DMS 273 treated with DMSO at 0.1 percent for 48 hours (cell line): ENCODE measurements at places on chromosomes 7 and 10.

DNA sequence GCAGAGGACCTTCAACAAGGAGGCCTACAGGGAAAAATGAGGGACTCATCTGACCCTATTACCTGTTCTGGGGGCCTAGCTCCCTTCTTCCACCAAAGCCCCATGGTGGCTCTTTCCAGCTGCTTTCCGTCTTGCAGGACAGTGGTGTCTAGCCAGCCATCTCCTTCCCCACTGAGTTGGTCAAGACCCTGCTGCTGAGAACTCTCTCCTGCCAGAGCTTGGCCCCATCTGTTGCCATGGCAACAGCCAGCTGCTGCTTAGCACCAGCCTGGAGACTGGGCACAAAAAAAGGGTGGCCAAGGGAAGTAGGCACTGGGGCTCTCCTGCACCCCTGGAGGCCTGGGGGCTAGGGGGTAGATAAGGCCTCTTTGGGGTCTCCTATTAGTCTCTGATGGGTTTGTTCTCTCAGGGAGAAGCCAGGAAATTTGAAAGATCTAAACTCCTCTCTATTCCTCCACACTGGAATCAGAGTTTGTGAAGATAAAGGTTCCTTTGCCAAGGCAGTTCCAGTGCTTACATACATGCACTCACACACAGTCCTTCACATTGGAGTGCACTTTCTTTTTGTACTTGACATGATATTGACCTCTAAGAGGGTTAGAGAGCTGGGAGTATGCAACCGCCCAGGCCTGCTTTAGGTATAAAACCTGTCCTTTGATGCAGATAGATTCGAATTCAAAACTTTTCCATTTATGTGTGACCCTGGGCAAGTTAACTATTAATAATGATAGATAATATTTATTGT is 15.8 kb downstream of the TSPAN33 start:
- DNase-seq: no peak

- no peak for DNase-seq
Observed at GRCh38 chr7:43240565-43240964, 128.1 kb downstream of the HECW1 start.

GRCh38 chr10:75911426-75911825 is 480.0 kb downstream of the LRMDA start:
- no peak for DNase-seq

GRCh38 chr10:14016931-14017333 is 313.8 kb downstream of the FRMD4A start:
- no peak for DNase-seq

- DNase-seq: no peak
Observed at GRCh38 chr7:99644431-99644830, 27.7 kb downstream of the ZSCAN25 start.

DNA sequence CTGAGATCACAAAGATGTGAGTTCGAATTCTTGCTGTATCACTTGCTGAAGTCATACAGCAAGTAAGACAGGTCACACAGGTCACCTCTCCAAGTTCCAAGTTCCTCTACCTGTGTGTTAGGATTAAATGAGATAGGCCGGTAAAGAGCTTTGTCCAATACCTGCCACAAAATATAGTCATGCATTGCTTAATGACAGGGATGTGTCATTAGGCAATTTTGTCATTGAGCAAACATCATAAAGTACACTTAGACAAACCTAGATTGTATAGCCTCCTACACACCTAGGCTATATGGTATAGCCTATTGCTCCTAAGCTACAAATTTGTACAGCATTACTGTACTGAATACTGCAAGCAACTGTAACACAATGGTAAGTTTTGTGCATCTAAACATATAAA is 469.4 kb downstream of the KCNMA1 start:
- DNase-seq: no peak

- no peak for DNase-seq
Observed at GRCh38 chr10:93995598-93996271, 2.0 kb downstream of the PLCE1 start.

DNA sequence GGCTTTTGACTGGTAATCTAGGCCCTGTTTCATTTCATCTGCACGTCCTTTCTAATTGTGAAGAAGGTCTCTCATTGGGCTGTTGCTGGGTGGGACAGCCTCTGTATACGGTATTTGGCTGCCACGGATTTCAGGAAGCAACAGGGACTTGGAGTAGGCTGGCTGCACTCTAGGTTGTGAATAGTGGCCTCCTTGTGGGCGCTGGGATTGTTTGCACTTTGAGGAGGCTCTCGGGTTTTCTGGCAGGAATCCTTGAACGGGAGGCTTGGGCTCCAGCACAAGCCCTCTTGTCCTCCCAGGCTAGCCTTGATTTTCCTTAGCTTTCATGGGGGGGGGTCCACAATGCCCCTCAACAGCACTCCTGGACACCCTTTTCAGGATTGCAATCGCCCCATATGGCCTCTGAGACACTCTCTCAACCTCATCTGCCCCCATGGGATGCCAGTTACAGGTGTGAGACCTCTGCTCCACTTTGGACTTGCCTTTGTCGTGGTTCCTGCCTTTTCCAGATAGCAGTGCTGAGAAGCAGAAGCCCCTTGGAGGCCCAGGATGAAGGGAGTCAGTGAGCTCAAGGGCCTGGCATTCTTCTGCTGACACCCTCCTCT is 33.9 kb upstream of the ZNF273 start:
- DNase-seq: no peak

DNA sequence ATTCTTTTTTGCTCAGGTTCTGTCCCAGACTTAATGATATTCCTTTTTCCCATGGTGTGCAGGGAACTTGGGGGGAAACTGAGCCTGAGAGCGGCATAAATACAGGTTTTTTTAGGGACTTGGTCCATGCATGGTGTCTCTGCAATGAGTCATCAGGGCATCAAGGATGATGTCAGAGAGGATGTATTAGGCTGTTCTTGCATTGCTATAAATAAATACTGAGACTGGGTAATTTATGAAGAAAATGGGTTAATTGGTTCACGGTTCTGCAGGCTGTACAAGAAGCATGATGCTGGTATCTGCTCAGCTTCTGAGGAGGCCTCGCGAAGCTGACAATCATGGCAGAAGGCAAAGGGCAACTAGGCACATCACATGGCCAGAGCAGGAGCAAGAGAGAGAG is 185.4 kb downstream of the RAB11FIP2 start:
- DNase-seq: no peak

DNA sequence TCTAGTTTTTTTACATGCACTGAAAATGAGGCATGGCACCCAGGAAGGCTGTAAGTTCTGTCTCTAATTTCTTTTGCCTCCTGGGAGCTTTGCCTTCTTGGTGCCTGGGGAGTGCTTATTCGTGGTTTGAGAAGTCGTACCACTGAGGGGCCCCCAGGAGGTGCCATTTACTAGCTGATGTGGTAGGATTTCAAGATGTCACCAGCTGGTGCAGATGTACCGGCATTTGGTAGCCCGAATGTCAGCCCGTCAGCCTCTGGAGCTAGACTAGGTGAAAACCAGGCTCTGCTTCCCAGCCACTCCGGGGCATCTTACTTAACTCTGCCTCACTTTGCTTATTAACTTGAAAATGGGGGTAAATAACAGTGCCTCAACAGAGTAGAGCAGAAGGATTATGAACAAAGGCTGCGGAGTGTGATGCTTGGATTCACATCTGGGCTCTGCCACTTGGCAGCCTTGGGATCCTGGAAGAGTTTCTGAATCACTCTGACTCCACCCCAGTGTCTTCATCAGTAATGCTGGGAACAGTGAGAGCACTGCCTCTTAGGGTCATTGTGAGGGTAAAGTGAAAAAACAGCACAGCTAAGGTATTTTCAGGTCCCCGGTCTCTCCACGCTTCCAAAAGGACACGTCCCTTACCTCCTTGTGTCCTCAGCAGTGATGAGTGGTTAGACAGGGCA is 31.4 kb upstream of the BTBD16 start:
- DNase-seq: no peak

DNA sequence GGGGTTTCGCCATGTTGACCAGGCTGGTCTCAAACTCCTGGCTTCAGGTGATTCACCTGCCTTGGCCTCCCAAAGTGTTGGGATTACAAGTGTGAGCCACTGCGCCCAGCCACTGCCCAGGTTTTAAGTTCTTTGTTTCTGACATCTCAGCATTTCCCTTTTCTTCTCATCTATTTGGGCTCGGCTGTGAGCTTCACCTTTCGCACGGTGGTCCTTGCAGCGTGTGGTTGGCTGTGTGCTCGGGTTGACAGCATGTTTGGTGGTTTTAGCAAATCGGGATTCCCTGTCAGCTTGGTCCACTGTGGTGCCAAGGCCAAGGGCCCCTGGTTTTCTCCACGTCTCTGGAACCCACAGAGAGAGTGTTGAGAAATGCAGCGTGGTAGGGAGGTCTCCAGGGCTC is 138.8 kb downstream of the DNAJB6 start:
- no peak for DNase-seq

- no peak for DNase-seq
Observed at GRCh38 chr7:46859963-46860475, 721.9 kb downstream of the TNS3 start.

DNA sequence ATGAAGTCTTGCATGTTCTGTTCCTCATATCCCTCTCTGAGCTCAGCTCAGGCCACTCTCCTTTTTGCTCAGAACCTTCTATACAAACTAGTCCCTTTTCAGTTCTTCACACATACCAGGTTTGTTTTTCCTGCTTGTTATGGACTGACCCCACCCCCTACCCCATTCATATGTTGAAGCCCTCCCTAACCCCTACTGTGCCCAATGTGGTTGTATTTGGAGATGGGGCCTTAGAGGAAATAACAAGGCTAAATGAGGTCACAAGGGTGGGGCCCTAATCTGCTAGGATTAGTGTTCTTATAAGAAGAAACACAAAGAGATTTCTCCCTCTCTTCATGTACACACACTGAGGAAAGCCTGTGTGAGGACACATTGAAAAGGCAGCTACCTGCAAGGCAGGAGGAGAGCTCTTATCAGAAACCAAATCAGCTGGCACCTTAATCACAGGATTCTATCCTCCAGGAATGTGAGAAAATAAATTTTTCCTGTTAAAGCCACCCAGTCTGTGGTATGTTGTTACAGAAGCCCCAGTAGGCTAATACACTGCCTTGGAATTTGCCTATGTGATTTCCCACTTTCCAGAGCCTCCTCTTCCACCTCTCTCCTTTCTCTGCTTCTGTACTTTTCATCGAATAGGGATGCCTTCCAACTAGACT is 67.3 kb upstream of the DNAJB12 start:
- no peak for DNase-seq

GRCh38 chr7:128206747-128207500 is 34.2 kb upstream of the LEP start:
- DNase-seq: no peak

DNA sequence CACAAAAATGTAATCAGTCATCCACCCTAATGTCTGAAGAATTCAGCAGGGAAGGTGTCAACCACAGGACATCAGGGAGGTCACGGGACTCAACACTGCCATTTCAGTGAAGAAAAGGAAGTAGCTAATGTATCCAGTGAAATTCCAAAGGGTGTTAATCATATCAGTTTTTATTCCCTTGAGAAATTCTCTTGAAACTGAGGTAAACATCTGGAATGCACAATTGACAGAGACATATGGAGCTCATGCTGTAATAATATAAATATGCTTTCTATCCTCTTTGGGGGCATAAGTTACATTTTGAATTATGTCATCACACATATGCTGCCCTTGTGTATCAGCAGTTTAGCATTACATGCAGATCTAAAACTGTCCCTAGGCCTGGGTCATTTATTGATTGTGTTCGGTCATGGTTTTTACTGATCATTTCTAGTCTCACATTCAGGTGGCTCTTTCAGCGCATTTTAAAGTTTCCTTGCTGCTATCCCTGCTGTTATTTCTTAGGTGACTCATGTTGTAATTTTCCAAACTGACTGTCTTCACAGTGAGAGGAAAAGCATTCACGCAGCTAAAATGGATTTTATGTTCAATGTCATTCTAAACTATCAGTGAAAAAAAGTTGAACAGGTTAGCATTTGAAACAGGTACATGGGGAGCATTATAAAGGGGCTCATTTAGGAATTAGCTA is 273.9 kb downstream of the TSPAN12 start:
- DNase-seq: no peak

DNA sequence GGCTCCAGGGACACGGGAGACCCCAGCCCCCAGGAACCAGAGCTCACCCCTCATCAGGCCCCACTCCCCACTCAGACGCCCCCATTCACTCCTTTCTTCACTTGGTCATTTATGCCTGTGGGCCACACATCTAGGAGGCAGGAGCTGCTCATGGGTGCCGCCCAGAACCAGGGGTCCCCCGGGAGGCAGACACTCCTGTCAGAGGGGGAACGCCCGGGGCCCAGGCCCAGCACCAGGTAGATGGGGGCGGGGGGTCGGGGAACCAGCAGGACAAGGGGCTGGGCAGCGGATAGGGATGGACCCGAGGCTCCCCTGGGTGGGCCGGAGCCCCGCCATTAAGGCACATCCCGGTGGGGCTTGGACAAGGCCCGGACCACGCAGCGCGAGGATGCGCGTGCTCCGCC is 11.8 kb downstream of the CALY start:
- no peak for DNase-seq

DNA sequence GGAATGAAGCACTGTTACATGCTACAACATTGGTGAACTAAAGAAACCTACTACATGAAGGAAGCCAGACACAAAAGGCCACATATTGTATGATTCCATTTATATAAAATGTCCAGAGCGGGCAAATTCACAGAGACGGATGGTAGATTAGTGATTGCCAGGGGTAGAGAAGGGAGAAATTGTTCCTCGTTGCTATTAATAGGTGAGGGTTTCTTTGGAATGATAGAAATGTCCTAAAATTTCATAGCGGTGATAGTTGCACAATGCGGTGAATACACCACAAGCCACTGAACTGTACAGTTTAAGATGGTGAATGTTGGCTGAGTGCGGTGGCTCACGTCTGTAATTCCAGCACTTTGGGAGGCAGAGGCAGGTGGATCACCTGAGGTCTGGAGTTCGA is 29.0 kb downstream of the DENND2A start:
- DNase-seq: no peak

- DNase-seq: no peak
Observed at GRCh38 chr10:77537071-77537470, 100.5 kb downstream of the KCNMA1 start.

GRCh38 chr10:17216217-17216900 is 11.7 kb upstream of the VIM start:
- no peak for DNase-seq

DNA sequence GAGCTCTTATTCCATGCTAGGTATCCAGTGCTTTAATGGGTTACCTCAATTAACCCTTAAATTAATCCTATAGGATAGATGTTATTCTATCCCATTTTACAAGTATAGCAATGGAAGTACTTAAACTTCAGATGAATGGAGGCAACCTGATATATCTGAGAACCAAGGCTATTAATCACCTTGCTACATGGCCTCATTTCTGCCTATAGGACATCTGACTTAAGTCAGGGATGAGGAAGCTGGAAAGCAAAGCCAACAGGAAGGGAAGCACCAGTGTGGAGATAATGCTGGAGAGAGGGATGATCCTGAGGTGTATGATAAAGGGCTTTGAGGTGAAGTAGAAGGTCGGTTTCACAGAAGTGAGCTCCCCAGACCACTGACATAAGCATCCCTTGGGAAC is 132.3 kb downstream of the CHN2 start:
- DNase-seq: no peak

DNA sequence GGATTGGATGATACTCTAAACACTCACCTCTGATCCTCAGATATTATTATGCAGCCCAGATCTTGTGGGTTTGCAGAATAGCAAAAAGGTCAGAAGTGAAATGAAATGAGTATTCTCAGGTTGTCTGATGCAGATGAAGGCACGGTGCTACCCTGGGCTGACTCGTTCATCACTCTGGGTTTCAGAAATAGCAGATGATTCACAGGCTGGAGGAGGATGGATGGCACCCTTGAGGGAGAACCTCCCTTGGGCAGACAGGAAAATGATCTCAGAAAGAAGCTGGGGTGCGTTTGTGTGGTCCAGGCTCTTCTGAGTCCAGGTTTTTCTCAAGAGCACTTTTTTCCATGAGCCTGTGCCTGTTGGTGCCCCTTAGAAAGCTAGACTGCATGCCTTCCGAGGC is 515.8 kb upstream of the MKI67 start:
- DNase-seq: no peak

GRCh38 chr7:155352753-155353115 is 55.1 kb downstream of the INSIG1 start:
- DNase-seq: no peak
